ENCODE measurements at places on chromosomes 3 and 15.

DNA sequence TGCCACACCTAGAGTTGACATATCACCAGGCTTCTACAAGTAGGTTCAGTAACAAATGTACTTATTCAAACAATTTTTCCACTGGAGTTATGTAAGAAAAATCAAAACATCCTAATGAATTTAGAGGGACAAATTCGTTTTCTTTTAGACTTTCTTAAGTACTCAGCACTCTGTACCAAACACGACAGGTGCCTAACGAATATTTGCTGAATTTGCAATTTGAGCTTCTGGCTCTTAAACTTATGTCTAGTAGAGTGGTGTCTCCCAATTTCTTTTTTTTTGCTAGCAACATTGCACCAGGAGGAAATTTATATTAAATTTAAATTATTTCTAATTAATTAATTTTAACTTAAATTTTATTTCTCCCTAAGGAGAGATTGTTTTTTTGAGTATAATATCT lies 397.0 kb downstream of the CNTN3 start:
- DNase-seq = no peak

DNA sequence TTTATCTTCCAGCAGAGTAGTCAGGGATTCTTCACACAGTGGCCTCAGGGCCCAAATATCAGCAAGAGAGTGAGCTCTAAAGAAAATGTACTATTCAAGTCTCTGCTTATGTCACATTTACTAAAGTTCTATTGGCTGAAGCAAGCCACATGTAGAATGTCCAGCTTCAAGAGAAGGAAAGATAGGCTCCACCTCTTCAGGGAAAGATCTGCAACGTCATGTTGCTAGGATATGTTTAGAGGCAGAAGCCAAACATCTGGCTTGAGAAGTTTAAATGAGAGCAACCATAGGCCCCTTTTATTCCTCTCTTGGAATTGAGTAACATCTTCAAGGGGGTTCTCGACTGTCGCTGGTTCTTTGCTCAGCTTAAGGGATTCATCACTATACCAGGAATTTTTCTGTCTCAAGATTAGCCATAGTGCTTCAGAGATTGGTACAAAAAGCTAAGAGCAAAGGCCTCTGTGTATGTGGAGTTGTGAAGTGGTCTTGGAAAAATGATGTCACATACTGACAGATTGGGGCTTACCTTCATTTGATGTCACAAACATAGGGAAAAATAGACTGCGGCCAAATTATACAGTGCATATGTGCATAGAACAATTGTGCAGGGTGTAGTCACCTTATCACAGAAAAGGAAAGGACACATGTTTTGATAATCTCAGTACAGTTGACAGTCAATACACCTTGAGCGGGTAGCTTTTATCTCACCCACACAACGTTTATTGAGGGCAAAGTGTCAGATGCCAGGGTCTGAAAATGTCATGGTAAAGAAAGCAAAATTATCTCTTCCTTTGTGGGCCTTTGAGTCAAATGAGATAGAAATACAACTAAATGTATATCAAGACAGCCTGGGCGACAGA lies 11.3 kb upstream of the THRB start:
- no peak for DNase-seq

GRCh38 chr3:102736975-102737304 lies 302.1 kb downstream of the ZPLD1 start:
- DNase-seq = no peak

DNA sequence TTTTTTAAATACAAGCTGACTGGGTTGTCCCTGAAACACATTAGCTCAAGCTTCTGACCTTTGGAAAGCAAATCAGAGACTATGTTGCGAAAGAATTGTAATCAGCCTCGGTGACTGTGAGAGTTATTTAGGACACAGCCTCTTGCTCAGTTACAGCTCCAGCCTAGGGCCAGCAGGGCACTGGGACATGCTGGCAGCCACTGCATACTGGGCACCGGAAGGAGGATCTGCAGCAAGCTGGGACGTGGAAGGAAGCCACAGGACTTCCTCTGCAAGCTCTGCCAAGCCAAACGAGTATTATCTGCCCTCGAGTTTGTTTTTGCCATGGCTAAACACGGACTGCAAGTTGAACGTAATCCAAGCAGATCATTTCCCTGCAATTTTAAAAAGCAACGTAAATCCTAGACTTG lies 24.4 kb upstream of the COPG1 start:
- DNase-seq = no peak

Measured in stimulated activated CD8-positive, alpha-beta memory T cell treated with anti-CD3 and anti-CD28 coated beads, Interleukin-2, amount 100 ng/mL, for 1 hour (primary cell).